Endothelial cell of coronary artery (primary cell): ENCODE measurements at places on chromosomes 5 and 9. TPM values are rescaled to one million over a fixed set of nuclear protein-coding genes. Genes with fewer than 3 reads are reported as not detected.

Gene CCDC171
- 0.56 and 0.81 TPM in 2 replicates for total RNA-seq

Gene AUH
- total RNA-seq, result 9.2 and 13.3 TPM in 2 replicates

Gene CNTLN
- total RNA-seq, result 7.5 and 7.9 TPM in 2 replicates

Gene PAEP
- not detected in 2 replicates for total RNA-seq

Gene PCDHB4
- total RNA-seq, result 0.09 TPM in 2 replicates

Gene TXNDC8
- total RNA-seq, result not detected in 2 replicates

Gene SLC1A3
- 0.19 TPM in 1 of 2 replicates, not detected in the other for total RNA-seq

Gene BRINP1
- total RNA-seq, result under 0.01 TPM in 1 of 2 replicates, not detected in the other

Gene ALDH7A1
- total RNA-seq, result 35.5 and 39.6 TPM in 2 replicates

Gene SLU7
- 58.5 and 62.0 TPM in 2 replicates for total RNA-seq

Gene TTF1
- total RNA-seq, result 10.1 and 10.4 TPM in 2 replicates

Gene CARTPT
- total RNA-seq, result not detected in 2 replicates

Gene ADAMTS13
- 0.27 and 1.3 TPM in 2 replicates for total RNA-seq

Gene TAF11L8
- total RNA-seq, result not detected in 2 replicates
